ENCODE measurements at places on chromosomes 3 and 15. TPM values are rescaled to one million over a fixed set of nuclear protein-coding genes. Genes with fewer than 3 reads are reported as not detected.

LTF gene
- not detected for total RNA-seq

SRP14 gene
- 112 TPM for total RNA-seq

CFAP91 gene
- 0.13 TPM for total RNA-seq

HRG gene
- total RNA-seq: not detected

WWTR1 gene
- 0.27 TPM for total RNA-seq

FBXL2 gene
- not detected for total RNA-seq

RETNLB gene
- total RNA-seq: not detected

IQCF5 gene
- not detected for total RNA-seq
